Activated CD4-positive, alpha-beta T cell treated with anti-CD3 and anti-CD28 coated beads, Interleukin-2, amount 50 U/mL, for 48 hours (primary cell): ENCODE measurements at places on chromosomes 4 and X.

GRCh38 chr4:170033999-170034398, 7.8 kb upstream of the MFAP3L start:
- DNase-seq, result no peak

- DNase-seq, result no peak
Measured at GRCh38 chr4:143026459-143027170, 158.1 kb upstream of the USP38 start.

DNA sequence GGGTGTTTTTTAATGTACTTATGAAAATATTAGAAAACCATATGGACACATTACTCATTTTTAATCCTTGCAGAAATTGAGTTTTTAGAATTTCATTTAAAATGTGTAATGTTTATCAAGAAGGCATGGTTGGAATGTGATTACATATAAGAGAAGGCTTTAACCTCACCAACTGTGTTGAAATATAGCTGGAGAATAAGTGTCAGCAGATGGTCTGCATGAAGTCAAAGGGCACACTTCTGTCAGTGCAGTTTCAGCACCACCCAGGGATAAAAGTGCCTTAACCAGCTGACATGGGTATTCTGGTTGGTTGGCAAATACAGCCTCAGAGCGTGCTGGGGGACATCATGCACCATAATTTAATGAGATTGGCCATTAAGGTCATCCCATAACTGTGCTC, 21.2 kb upstream of the ANTXR2 start:
- no peak for DNase-seq

GRCh38 chr4:172202480-172203076, 389.4 kb downstream of the GALNTL6 start:
- no peak for DNase-seq

DNA sequence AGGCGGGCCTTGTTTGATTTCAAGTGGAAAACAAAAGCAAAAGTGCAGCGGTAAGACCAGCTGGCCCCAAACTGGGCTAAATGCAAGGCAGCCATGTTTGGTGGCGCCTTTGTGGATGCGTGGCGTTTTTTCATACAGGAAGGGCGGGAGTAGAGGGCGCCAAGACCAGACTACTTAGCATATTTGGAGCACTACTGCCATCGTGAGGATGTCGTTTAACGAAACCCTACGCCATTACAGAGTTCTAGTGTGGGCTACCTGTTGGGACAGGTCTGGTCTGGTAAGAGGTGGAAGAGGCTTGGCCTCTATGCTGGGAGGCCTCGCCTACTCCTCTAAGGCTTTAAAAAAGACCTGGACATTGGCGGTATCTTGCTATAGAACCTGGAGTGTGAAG, 230.7 kb upstream of the STK26 start:
- DNase-seq, result no peak

DNA sequence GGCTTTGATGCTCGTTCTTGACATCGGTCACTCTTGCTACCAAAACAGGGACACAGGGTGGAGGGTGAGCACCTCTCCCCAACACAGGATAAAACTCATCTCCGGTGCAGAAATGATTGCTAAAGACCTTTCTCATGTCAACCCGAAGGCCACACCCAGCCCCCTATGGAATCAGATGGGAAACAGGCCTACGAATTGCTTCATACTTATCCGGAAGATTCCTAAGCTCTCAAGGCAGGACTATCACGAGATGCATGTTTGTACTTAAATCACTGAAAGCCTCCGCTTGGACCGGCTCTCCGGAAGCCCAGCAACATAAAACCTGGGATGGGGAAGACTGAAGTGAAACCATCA, 74.9 kb downstream of the MTMR1 start:
- no peak for DNase-seq
